ENCODE measurements at places on chromosomes 2 and 18.

DNA sequence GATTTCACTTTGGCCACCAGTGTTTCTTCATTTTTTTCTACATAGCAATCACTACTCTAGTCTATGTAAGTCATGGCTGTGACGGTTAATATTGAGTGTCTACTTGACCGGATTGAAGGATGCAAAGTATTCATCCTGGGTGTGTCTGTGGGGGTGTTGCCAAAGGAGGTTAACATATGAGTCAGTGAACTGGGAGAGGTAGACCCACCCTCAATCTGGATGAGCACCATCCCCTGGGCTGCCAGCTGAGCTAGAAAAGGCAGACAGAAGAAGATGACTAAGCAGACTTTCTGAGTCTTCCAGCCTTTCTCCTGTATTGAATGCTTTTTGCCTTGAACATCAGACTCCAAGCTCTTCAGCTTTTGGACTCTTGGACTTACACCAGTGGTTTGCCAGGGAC is 265.0 kb upstream of the SLC8A1 start:
- no peak for DNase-seq

- no peak for DNase-seq
These were observed 19.7 kb upstream of the DAPL1 start for GRCh38 chr2:158775273-158776027.

DNA sequence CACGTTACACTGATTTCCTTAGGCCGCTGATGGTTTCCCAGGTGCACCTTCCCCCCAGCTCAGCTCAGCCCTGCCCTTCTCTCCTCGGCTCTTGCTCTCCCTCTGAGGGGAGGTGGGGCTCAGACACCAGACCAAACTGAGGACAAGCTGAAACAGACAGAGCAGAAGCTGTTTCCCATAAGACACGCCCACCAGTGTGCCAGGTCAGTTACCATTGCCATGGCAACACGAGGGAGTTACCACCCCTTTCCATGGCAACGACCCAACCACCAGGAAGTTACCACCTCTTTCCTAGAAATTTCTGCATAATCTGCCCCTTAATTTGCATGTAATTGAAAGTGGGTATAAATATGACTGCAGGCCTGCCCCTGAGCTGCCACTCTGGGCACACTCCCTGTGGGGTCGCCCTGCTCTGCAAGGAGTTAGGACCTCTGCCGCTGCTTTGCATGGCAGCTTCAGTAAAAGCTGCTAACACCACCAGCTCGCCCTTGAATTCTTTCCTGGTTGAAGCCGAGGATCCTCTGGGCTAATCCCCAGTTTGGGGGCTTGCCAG is 120.9 kb upstream of the SMIM21 start:
- no peak for DNase-seq

DNA sequence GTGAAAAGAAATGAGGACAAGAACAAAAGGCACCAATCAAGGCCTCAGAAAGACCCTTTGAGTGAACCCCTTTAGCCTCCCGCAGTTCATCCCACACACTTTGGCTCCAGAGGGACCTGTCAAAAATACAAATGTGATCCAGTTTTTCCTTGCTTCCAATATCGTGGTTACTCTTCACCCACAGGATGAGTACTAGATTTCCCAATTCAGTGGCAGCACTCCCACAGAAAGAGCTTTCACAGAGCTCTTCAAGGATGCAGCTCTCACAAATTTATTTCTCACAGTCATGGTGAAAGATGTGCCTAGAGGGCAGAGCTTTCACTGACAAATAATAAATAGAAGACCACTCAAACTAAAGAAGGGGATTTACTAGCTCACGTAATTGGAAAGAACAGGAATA is 3.0 kb upstream of the GFPT1 start:
- no peak for DNase-seq

- no peak for DNase-seq
These were observed 116.4 kb downstream of the CBLN2 start for GRCh38 chr18:72427721-72428120.

GRCh38 chr2:180101846-180102245 is 94.7 kb upstream of the CWC22 start:
- DNase-seq, result no peak

DNA sequence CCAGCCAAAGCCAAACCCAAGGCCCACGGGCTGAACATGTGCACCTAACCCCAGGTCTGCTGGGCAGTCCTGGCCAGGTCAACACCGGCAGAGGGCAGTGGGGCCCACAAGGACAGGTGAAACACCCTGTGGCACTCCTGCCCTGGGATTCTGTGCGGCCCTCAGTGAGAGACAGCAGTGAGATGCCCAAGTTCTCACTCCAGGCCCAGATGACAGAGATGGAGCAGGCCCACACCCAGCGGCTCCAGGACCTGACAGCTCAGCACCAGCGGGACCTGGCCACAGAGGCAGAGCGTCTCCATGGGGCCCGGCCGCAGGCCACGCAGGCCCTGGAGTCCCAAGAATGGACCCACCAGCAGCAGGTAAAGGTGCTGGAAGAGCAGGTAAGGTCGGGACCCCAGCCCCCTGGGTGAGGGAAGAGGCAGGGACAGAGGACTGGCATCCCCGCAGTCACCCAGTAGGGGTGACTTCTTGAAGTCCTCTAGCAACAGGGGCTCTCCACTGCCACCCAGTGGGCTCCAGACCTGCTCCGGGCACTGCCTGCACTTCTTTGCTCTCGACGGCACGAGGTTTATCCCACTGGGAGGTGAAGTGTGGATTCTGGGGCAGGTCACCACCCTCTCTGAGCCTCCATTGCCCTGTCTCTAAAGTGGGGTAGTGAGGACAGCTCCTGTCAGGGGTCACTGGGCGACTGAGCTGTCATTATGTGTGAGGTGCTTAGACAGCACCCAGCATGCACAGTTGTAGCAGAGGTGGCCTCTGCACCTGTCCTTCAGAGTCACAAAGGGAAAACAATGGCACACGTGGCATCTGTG is 8.8 kb upstream of the SNED1 start:
- no peak for DNase-seq

GRCh38 chr18:2304378-2305175 is 266.7 kb downstream of the METTL4 start:
- DNase-seq, result no peak

DNA sequence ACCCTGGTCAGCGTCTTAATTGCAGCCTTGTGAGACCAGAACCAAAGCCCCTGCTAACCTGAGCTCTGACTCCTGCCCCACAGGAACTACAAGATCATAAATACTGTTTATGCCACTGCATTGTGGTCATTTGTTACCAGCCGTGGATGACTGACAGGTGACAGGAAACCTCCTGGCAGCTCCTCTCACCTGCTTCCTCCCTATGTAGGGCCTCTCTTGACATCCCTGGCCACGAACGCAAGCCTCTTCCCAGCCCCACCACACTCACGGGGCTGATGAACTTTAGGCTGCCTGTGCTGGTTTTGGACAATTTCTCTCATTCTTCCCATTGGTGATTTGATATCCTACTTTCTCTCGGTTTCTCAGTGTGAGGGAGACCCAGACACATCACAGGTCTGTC is 357.2 kb upstream of the MYT1L start:
- no peak for DNase-seq

- no peak for DNase-seq
These were observed 94.4 kb downstream of the DYSF start for GRCh38 chr2:71547616-71548285.

DNA sequence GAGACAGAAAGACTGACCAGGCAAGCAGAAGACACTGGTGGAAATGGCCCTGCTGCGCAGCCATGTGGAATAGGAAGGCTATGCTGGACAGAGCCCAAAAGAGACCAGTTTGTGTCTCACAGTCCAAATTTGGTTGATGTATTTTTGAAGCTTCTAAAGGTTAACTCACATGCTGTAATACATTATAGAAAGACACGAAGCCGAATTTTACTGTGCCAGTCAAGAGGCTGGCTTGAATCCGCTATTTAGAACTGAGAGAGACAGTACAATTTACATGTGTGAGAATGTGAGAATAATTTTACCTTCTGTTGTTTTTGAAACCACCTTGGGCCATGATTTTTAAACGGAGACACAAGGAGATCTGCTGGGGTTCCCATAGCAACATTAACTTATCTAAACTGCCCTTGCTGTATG is 113.6 kb downstream of the METTL8 start:
- no peak for DNase-seq

GRCh38 chr2:152348388-152348787 is 13.4 kb downstream of the FMNL2 start:
- no peak for DNase-seq

- no peak for DNase-seq
These were observed 246.1 kb downstream of the NDUFA10 start for GRCh38 chr2:239778861-239779558.

DNA sequence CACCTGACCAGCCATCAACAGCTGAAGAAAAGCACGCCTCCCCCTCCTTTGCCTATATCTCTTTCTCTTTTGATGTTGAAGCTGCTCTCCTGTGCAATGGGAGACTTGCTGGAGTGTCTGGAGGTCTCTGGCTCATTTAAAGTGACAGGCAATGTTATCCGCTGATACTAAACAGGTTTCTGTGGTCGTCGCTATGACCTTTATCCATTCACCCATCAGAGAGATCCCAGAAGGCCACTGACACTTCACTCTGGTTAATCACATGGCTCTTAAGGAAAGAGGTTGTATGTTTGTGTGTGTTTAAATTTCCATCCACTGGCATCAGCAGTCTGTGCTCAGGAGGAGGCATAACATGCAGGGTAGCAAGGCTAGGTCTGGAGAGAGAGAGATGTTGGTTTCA is 277.3 kb downstream of the MTX2 start:
- no peak for DNase-seq

Measured in C1 segment of cervical spinal cord (tissue), 14 donors.